ENCODE measurements at places on chromosomes 2 and 18.

DNA sequence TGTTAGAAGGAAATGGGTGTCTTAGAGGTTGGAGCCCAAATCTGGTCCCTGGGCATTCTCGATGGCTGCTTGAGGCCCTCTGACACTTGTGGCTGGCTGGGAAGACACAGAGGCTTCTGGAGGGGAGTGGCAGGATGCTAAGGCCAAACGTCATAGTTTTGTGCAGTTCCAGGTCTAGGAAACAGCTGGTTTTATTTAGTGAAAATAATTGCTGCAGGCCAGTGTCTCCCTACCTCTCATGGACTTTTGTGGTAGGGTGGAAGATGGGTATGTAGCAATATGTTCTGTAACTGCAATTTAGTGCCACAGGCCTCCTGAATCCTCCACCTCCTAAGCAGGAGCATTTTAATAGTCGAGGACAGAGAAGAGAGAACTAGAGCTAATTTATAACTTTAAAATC is 32.2 kb upstream of the SPRED2 start:
- no peak for DNase-seq

DNA sequence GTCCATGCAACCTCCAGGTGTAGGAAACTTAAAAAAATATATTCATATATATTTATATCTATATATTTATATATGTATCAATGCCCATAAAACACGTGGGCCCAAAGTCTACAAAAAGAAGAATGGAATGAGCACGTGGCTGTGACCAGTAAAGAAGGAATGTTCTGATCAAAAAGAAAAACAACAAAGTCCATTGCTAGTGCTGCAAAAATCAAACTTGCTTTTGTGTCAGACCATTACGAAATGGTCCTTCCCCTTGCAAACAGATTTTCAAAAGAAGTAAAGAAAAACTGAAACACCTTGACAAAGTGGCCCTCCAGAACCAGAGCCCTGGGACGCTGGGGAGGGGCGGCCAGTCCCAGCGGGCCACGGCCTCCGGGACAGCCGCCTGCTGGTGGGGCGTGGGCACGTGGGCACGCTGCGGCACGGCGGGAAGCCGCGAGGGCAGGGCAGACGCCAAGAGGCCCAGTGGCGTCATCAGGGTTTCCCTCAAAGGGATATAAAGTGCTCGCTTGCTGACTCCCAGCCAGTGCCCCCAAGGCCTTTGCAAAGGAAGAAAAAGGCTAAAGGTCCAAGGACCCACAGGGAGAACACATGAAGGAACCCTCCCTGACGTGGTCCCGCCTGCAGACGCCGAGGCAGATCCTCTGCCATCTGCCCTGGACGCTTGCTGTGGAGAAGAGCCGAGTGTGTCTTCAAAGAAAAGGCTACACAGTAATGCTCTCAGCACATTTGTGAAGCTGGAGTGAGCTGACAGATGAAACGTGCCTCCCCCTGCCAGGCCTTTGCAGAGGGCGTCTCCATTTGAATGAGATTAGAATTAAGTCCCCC is 201.8 kb downstream of the TWIST2 start:
- no peak for DNase-seq

DNA sequence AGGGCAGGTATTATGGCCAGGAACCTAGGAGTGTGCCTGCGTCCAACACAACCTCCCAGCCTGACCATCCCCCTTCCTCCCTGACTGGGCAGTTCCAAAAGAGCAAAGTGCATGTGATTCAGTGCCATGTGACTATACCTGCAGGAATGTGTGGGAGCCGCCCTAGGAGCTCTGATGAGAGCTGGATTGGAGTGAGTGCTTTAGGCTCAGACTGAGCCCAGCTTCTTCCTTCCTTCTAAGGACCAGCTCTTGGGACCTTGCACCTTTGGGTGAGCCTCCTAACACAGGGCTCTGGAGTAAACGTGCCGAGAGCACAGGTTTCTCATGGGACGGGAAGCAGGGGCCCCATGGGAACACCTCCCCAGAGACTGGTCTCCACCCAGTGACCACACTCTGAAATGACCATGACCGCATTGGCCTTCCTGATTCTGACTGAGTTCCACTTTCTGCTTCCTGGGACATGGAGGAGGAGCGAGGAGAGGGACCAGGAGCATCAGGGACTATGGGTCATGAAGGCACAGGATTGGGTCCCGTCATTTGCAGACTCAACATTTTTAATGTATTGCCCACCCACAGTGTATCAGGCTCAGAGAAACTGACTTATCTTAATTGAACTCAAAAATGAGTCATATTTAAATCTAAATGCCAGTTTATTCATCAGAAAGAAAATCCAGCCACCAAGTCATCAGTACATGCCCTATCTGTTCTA is 87.8 kb upstream of the BCL2L11 start:
- no peak for DNase-seq

DNA sequence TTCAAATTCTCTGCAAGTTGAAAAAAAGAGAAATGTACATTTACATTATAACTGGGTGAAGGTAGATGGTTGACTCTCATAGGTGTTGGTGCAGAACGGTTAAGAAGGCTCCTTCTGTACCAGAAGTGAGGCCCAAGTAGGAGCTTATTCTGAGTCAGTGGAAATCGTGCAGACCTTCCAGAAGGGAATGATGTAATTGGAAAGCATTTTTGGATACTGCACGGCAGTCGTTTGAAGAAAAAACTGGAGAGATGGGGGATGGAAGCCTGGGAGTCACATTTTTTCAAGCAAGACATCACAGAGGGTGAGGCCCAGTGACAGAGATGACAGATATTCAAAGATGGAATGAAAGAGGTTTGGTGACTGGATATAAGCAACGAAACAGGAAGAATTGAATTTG is 39.4 kb downstream of the HRH4 start:
- no peak for DNase-seq

- peak; percentile 80 for DNase-seq
These were observed 81.1 kb upstream of the GLI2 start for GRCh38 chr2:120654381-120655134.

DNA sequence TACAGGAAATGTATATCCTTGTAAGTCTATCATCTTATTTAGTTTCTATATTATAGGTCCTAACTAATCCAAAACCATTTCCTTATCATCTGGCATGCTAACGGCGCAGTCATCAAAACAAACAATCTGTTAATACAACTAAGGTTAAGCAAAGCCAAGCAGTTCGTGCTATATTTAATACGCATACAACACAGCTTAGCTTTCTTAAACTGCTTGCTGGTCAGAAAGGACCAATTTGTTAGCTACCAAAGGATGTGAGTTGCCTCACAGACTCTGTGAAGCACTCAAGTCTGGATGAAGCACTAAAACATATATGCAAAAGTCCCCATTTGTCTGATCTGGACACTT is 67.0 kb downstream of the ZEB2 start:
- no peak for DNase-seq
